ENCODE measurements at places on chromosomes 11 and 22. TPM values are rescaled to one million over a fixed set of nuclear protein-coding genes. Genes with fewer than 3 reads are reported as not detected.

Gene LMO2
- under 0.01 TPM for total RNA-seq

Gene ZW10
- 18.0 TPM for total RNA-seq

Gene ADSL
- 102 TPM for total RNA-seq

Gene OR51G1
- not detected for total RNA-seq

Gene KLHDC7B
- 0.32 TPM for total RNA-seq

Gene KRTAP5-7
- total RNA-seq, result not detected

Gene SORL1
- total RNA-seq, result under 0.01 TPM

Gene OR56B4
- total RNA-seq, result not detected

Gene CRYBA4
- not detected for total RNA-seq

Gene ACR
- not detected for total RNA-seq

Gene OR5B21
- not detected for total RNA-seq

Gene GAS2L1
- total RNA-seq, result 18.4 TPM

Gene ADAMTS15
- total RNA-seq, result 2.2 TPM

Gene KRTAP5-1
- not detected for total RNA-seq

Gene OR51I1
- total RNA-seq, result not detected

Gene NRXN2
- 5.2 TPM for total RNA-seq

Gene FGF4
- not detected for total RNA-seq

Measured in fibroblast of villous mesenchyme (primary cell).